ENCODE measurements at places on chromosomes 12 and 14. TPM values are rescaled to one million over a fixed set of nuclear protein-coding genes. Genes with fewer than 3 reads are reported as not detected.
A peak's percentile ranks its signal among the peaks of the same experiment; 100 is the strongest.

Gene NOS1
- not detected for total RNA-seq

Gene KRT6C
- total RNA-seq: not detected

- no peak for DNase-seq
Observed at GRCh38 chr12:60672949-60673348, 1077.1 kb downstream of the SLC16A7 start.

DNA sequence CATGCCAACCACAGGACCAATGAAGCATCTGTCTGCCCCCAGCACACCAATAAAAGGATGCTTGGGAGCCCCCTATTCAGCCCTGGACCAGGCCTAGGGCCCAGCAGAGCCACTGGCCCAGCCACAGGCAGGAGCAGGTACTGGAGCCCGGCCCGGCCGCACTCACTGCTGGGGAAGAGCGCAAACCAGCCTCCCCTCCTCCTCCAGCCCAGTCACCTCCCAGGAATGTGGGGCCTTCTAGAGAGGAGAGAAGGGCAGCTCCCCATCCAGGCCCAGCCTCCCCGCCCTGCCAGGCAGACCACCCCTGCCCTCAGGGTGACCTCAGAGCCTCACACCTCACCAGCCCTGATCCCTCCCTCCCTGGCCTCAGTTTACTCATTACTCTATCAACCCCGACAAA lies 56.2 kb downstream of the CCNK start:
- DNase-seq: peak; percentile 67

DNA sequence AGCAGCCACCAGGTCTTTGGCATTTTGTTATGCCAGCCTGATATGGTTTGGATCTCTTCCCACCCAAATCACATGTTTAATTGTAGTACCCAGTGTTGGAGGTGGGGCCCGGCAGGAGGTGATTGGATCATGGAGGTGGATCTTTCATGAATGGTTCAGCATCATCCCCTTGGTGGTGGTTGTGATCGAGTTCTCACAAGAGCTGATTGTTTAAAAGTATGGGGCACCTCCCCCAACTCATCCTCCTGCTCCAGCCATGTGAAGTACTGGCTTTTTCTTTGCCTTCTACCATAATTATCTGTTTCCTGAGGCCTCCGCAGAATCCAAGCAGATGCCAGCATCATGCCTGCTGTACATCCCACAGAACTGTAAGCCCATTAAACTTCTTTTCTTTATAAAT lies 12.8 kb upstream of the PRKD1 start:
- DNase-seq: no peak

DNA sequence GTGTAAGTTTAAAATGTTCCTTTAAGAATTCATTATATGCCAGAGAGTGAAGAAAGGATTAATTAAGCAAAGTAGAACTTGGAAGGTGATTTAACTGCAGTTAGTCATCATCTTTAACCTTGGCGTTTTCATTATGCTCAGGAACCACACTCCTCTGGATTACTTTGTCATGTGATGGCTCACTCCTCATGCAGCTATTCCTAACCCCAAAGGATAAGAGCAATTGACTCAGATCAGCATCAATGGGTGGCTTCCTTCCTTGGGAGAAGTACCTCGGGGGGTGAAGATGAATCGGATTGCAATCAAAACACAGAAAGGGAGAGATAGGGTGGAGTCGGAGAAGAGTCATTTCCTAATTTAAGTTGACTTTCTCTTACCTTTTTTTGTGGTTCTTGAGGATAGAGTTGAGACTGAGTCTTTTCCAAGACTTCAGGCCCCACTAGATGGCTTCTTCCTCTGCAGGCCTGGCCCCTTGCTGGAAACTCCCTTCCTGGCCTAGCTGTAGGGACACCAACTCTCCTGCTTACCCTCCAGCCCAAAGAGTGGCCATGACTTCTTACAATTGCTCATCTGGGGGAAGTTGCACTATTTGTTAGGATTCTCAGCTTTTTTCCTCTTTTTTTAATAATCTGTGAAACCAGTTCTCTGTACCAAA lies 238.6 kb upstream of the DDHD1 start:
- no peak for DNase-seq

DNA sequence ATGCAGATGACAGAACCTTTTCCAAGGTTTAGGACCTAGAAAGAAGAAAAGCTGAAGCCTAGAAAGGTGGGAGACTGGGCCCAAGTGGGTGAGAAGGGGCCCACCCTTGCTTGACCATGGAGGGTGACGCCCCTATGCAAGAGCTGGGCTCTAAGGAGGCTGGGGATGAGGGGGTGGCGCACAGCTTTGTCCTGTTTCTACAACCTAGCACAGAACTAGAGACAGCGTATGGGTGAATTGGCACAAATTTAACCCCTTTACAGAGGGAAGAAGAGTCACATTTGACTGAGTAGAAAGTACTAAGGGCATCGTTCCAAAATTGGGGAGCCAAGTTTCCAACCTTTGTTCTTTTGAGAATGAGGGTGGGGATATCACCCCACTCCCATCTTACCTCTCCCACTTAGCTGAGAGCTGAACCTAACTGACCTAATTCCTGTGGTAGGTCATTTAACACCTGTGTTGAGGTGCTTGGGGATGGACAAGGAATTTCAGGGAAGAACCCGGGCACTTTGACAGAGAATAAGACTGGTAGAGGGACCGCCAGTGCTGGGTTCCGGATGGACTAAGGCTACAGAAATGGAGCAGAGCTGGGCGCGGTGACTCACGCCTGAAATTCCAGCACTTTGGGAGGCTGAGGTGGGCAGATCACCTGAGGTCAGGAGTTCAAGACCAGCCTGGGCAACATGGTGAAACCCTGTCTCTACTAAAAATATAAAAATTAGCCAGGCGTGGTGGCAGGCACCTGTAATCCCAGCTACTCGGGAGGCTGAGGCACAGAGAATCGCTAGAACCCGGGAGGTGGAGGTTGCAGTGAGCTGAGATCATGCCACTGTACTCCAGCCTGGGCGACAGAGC lies 5.2 kb downstream of the NFKBIA start:
- no peak for DNase-seq

- no peak for DNase-seq
Observed at GRCh38 chr12:6266971-6267721, 43.3 kb upstream of the PLEKHG6 start.

DNA sequence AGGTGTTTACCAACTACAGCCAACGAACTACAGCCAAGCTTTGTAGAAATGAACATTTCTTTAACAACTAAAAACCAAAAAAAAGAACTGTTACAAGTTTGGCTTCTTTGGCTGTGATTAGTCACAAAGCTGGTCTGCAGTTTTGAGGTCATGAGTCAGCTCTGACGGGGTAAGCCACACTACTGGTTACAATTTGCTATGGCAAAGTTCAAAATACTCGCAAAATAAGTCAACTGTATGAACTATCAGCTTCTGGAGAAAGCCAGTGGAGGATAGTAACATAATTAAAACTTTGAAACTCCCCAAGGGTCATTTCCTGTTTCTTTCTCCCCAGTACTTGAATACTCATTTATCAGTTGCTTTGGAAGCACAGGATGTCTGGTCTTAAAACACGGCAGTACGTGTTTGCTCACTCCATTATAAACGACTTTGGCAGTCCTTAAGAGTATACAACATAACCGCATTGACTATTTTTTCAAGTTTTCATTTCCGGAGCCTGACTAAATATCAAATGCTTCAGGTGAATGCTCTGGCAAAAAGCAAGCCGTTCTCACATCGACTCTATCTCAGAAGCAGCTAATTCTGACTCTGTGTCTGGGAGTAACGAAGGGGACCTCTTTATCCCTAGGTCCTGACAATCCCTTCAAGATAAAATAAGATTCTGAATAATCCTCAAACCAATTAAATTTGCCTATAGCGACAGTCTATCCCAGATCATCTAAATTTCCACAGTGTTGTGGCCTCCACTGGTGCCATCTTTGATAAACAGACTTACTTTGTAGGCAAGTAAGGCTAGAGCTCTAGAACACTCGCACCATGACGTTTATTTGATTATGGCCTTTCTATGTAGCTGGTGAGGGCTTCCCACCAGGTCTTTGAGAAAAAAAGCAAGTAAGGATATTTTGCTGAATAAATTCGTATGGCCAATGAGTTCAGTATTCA lies 10.6 kb downstream of the PHLDA1 start:
- peak; percentile 86 for DNase-seq

- no peak for DNase-seq
Observed at GRCh38 chr12:111033281-111034082, 113.1 kb upstream of the MYL2 start.

DNA sequence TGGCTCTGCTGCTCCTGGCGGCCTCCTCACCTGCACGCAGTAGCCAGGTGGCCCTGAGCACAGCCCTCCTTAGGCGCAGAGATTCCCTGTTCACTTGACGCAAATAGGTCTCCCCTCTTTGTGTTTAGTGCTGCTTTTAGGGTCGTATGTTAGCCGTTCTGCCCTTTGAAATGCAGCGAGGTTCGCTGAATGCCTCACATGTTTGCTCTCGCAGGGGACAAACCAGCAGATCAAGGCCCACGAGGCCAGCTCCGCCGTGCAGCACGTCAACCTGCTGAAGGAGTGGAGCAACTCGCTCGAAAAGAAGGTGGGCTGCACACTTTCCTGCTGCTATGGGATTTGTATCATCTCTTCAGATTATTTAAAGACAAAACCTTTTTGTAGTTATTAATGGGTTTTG lies 31.4 kb upstream of the AMN start:
- DNase-seq: no peak

GRCh38 chr14:104938436-104938835 lies 13.8 kb downstream of the PLD4 start:
- peak; percentile 80 for DNase-seq

DNA sequence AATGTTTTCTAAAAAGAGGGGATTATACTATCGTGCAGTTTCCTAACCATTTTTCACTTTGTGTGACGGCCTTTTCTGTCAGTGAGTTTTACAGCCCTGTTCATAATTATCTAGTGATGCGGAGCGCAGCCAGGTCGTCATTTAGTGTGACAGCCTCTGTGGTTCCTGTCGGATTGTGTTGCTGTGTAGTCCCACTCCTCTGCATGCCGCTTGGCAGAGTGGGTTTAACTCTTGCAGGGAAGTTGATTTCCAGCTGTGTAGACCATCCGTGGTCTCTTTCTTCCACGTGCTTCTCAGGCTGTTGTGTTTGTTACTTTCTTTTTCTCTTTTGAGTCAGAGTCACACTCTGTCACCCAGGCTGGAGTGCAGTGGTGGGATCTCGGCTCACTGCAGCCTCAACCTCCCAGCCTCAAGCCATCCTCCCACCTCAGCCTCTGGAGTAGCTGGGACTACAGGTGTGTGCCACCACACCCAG lies 8.6 kb downstream of the RAN start:
- no peak for DNase-seq

Data from myocyte (in vitro differentiated cells).